ENCODE measurements at places on chromosomes 2 and 18.

GRCh38 chr2:232075080-232075479 is 113.6 kb downstream of the DIS3L2 start:
- DNase-seq: no peak

GRCh38 chr2:122755281-122755780 is 999.9 kb downstream of the TSN start:
- DNase-seq: no peak

- DNase-seq: no peak
These were observed 28.4 kb upstream of the SLC3A1 start for GRCh38 chr2:44246840-44247369.

GRCh38 chr2:159880729-159881128 is 82.7 kb upstream of the CD302 start:
- no peak for DNase-seq

GRCh38 chr2:216830346-216830745 is 29.5 kb downstream of the TNP1 start:
- DNase-seq: no peak

DNA sequence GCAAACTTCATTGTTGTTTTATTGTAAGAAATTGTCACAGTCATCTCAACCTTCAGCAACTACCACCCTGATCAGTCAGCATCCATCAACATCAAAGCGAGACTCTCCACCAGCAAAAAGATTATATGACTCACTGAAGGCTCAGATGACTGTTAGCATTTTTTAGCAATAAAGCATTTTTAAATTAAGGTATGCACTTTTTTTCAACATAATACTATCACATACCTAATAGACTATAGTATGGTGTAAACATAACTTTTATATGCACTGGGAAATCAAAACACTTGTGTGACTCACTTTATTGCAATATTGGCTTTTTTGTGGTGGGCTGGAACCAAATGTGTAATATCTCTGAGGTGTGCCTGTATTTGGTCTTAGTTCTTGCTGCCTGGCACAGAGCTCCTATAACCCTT is 15.6 kb downstream of the SCN1A start:
- no peak for DNase-seq

DNA sequence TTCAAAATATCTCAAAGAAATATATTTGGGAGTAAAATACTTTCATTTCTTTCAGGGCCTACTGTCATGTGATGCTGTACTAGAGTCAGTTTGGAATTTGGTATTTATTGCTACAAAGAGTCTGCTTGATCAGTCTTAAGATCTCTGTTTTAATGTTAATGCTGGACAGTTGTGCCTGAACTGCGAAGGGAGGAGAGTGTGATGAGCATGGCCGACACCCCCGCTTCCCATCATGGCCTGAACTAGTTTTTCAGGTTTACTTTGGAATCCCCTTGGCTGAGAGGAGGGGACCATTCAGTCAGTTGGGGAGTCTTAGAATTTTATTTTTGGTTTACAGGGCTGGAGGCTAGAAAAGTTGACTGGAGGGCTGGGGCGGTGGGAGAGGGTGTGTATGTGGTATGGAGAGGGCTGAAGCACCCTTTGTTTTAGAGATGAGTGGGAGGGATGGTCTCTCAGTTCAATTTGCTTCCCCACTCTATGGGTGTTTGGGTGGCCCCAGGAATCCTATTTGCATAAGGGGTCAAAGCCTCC is 20.9 kb upstream of the TEX44 start:
- no peak for DNase-seq

DNA sequence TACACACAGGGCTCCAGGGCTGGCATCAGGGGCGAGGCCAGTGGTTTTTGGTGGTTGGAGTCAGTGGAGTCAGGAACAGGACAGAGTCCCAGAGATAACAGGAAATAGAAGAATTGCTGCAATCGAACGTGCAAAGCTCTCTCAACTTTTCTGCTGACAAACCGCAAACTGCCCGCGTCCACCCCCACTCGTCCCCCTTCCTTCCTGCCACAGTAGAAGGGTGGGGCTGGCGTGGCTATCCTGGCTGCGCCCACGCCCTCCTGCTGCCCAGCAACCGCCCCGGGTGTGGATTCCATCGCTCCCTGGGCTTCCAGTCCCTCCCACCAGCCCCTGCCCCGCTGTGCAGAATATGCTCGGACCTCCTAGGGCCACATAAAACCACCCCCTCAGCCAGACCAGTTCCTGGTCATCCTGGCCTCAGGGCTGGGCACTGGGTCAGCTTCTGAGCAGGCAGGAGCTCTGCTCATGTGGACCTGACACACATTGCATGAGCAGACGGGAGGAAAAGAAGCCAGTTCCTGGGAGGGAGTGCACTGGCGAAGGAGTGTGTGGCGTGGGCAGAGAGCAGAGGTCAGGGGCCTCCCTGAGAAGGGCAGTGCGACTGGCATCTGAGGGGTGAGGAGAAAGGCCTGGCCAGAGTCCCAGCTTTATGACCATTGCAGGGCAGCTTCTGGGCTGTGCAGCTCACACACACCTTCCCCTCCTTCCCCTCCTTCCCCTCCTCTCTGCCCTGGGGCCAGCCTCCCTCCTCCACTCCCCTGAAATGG is 85.4 kb upstream of the ATG16L1 start:
- DNase-seq: no peak

- no peak for DNase-seq
These were observed 43.5 kb downstream of the ARMC9 start for GRCh38 chr2:231241755-231242507.

DNA sequence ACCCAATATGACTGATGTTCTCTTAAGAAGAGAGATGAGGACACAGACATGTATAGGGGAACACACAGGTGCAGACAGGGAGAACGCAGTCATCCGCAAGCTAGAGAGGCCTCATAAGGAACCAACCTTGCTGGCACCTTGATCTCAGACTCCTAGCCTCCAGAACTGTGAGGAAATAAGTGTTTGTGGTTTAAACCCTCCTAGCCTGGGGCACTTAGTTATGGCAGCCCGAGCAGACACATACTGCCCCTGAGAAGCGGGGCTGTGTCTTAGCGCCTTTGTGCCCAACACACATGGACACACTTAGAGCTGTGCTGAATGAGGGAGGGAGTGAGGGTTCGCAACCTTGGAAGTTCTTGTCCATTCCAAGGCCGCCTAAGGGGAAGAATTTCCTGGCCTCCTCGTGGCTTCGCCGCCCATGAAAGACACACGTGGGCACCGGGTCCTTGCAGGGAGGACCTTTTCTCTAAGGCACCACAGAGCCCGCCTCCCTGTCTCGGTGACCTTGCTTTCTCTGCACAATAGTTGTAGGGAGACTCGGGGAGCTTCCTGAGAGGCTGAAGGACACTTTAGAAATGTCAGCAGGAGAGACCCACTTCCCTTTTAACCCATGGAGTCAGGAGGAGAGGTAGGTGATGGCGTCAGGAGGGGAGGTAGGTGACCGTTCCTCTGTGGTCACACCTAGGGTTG is 224.5 kb upstream of the HDAC4 start:
- DNase-seq: peak; percentile 68

DNA sequence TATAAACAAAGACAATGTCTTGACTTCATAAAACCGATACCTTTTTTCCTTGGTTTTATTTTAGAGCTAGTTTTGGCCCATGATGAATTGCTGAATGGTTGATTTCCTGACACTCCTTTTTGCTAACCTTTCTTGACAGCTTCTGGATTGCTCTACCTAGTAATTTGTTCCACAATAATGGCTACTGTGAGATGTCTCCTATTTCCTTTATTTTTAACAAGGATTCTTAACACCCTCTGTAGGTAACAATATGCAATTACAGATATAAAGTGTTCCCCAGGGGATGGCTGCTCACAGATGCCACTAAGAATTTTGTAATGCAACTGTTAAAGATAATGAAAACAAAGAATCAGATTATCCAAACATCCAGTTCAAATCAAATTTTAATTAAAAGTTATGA is 100.8 kb upstream of the ATP5MC3 start:
- no peak for DNase-seq

- DNase-seq: no peak
These were observed 500.7 kb downstream of the RIT2 start for GRCh38 chr18:42614619-42615293.

GRCh38 chr2:36952748-36953197 is 13.6 kb downstream of the STRN start:
- DNase-seq: no peak

DNA sequence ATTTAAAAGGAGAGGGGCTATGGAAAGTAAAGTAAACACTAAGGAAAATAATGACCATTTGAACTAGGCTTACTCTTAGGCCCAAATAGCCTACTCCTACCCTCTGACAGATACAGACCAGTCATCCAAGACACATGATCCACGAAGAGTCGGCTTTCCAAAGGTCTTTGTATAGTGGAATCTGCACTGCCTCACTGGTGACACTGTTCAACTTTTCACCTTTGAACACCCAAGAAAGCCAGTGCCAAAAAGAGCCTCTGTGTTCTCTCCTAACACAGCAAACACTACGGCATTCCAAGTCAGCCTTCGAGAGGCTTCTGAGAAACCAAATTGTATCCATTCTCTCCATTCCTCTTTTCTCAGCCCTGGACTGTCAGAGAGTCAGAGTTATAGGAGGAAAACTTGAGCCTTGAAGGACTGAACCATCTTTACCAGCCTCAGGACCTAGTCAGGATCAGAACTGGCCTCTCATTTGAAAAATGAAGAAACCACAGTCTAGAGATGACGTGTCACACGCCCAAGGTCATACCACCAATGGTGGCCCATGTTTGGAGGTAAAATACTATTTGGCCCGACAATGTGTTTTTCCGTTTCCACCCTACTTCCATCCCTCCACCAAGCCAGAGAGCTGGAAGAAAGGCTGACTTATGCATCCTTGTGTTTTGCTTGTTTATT is 267.4 kb upstream of the ACVR2A start:
- no peak for DNase-seq

GRCh38 chr18:77650799-77651385 is 401.2 kb downstream of the GALR1 start:
- DNase-seq: peak; percentile 91

- DNase-seq: peak; percentile 49
These were observed 193.2 kb upstream of the HS6ST1 start for GRCh38 chr2:128511731-128512378.
